Activated CD8-positive, alpha-beta memory T cell treated with anti-CD3 and anti-CD28 coated beads for 48 hours (primary cell): ENCODE measurements at places on chromosomes 4 and X.

GRCh38 chr4:119024102-119024501 lies 111.5 kb upstream of the MYOZ2 start:
- no peak for DNase-seq

GRCh38 chr4:122826079-122826527 lies 528 bp upstream of the FGF2 start:
- no peak for DNase-seq

- DNase-seq, result no peak
These were observed 33.2 kb upstream of the MID1IP1 start for GRCh38 chrX:38768079-38768478.

GRCh38 chrX:124229374-124229773 lies 103.1 kb upstream of the TEX13D start:
- no peak for DNase-seq

DNA sequence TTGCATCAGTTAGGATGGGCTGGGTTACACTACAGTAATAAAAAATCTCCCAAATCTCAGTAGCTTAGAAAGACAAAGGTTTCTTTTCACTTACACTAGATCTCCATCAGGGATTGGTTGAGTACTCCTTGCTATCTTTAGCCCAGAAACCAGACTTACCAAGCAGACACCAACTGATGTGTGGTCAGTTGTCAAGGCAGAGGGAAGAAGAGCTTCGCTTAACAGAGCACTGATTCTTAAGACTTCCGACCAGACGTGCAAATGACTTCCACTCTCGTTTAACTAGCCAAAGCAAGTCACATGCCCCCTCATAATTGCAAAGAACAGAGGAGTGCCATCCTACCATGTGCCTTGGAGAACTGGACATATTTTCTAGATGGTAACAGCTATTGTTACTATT lies 5.7 kb upstream of the ZNF518B start:
- DNase-seq, result no peak

GRCh38 chr4:58669783-58670182 lies 1559.6 kb upstream of the IGFBP7 start:
- DNase-seq, result no peak

- DNase-seq, result no peak
These were observed 146.1 kb downstream of the COL25A1 start for GRCh38 chr4:109156356-109156755.

DNA sequence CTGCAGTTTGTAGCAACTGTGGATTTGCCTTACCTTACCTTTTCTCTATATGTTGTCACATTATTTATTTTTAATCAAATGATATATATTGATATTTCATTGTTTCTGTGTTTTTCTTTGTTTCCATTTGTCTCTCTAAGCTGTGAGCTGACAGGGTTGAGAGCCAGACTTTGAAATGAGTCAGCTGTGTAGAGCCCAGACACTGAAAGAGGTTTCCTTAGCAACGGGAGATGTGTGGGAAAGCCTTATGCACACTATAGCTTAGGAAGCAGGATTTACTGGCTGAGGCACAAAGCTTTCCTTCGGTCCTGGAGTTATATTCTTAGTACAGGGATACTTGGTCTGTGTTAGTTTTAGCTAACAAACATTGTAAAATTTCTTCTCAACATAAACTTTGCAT lies 192.2 kb downstream of the FGF13 start:
- no peak for DNase-seq

DNA sequence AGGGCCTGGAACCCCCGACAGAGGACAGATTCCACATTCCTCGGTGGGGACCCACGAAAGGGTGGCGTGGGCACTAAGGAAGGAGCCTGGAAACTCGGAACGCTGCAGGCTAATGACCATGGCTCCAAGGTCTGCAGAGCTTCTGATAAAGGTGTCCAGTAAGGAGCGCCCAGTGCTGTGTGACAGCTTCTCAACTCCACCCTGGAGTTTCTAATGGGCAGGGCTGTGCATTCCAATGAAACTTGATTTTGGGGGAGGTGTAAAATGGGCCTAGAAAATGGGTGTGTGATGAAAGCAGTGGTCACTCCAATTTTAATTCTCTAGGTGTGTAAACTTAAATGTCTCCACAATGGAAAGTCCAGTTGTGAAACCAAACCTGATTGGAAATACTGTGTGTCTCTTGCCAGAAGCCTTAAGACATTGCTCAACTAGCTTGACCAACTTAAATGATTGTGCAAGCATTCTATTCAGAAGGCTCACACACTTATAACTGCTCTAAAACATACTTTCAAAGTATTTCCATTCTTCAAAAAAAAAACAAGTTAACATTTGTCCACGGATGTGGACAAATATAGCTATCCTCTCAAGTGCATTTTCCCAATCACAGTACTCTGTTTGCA lies 52.1 kb downstream of the XAGE2 start:
- no peak for DNase-seq

DNA sequence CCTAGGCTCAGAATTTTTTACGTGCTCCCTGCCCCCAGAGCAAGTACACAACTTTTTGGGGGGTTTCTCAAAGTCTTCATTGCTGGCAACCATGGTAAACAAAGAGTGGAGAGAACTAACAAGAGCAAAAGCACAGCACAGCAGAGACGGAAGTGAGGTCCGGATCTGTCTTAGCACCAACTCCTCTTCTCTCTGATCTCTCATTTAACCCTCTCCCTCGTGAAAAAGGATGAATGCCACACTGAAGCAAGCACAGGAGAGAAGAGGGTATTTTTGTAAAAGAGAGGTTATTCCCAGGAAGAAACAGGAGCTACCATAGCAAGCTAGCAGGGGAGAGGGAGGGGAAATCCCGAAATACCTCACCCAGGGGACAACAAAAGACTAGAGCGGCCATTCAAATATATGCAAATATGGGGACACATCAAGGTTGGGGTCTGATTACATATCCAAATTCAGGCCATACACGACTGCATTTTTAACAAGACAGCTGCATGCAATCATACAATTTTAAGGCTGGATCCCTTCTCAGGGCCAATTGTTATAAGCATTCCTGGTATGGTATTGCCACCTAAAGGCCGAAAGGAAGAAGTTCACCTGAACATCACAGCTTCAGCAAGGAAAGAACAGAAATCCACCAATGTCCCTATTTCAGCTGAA lies 46.6 kb downstream of the CD40LG start:
- DNase-seq, result no peak

- DNase-seq, result no peak
These were observed 28.6 kb downstream of the TEX13A start for GRCh38 chrX:105191878-105192277.

GRCh38 chrX:45017946-45018345 lies 145.0 kb downstream of the KDM6A start:
- DNase-seq, result no peak

DNA sequence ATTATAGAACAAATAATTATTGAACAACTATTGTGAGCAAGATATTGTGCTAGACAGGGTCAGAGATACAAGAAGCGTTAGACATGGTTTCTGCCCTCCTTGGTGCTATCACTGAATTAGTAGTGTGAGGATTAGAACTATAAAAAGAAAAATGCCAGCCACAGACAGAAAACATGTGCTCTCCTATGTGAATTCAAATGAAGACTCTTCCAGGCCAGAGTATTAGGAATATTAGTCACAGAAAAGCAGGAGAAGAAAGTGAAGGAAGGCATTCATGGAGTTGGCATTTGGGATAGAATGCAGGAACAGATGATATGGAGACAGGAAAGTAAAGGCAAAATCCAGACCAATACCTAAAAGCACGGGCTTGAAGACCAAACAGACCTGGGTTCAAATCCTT lies 179.6 kb upstream of the TENM3 start:
- no peak for DNase-seq

GRCh38 chrX:108105473-108105872 lies 13.9 kb downstream of the ATG4A start:
- no peak for DNase-seq

DNA sequence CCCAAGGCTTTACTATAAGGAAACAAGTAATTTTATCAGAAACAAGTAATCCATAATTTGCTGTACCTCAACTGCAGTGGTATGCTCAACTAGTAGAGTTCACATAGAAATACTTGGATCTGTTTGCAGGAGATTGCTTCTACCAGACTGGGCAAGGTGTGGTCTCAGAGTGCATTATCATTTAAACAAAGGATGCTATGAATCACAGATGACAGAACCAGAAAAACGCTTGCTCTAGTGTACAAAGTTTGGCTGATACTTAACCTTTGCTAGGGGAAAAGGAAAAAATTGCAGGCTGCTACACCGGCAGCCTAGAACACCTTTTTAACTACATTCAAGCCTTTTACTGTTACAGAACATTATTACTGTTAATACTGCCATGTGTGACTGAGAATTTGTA lies 97.1 kb downstream of the ENOX2 start:
- DNase-seq, result no peak
